Stimulated activated CD4-positive, alpha-beta T cell treated with anti-CD3 and anti-CD28 coated beads, TNF-alpha, amount 100 ng/mL, for 1 hour (primary cell): ENCODE measurements at places on chromosomes 1 and 21.

DNA sequence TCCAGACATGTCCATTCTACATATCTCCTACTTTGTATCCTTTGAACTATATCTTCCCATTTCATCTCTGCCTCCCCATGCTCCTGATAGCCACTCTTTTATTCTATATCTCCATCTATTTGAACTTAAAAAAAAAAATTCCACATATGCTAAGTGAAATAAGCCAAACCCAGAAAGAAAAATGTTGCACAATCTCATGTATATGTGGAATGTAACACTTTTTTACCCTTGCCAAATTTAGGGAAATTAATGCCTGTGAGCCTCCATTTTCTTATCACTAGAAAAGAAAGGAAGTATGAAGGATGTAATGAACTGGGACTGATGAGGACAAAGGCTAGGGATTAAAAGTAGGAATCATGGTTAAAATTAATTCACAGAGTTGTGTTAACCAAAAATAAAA, 53.5 kb downstream of the RGS13 start:
- no peak for DNase-seq

DNA sequence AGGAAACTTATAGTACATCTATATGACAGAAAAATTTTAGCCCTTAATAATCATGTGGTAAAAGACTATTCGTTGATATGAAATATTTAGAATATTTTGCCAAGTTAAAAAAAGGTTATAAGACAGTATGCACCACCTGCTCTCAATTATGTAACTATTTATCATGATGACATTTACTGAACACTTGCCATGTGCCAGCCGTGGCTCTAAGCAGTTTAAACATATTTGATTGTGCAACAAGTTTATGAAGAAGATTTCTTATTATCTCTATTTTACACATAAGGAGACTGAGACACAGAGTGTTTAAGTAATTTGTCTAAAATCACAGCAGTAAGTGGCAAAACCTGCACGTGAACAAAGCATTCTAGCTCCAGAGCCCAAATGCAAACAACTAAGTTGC, 199.3 kb upstream of the JUN start:
- no peak for DNase-seq

GRCh38 chr1:181396171-181396670, 87.1 kb upstream of the CACNA1E start:
- peak; percentile 10 for DNase-seq

DNA sequence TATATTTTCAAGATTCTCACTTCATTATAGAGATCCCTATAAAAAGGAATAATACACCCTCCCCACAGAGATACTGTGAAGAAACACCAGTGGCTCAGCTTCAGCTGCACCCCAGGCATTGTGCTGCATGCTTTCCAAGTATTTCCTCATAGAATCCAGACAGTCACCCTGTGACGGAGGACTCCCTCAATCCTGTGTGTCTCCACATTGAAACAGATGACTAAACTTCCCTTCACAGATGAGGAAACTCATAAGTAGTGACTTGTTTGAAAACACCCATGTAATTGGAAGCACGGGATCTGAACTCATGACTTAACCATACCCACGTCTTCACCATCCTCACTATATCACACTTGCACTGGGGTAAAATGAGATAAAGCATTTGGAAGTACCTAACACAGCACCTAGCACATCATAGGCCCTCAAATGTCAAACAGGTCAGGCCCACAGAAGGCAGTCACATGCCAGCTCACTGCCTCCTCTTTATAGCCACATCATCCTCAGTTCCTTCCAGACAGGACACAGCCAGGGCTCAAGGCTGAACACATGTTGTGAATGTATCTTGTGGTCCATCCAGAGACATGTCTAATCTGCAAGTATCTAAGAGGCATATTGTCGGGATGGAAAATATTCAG, 55.2 kb downstream of the GPR161 start:
- DNase-seq: no peak

DNA sequence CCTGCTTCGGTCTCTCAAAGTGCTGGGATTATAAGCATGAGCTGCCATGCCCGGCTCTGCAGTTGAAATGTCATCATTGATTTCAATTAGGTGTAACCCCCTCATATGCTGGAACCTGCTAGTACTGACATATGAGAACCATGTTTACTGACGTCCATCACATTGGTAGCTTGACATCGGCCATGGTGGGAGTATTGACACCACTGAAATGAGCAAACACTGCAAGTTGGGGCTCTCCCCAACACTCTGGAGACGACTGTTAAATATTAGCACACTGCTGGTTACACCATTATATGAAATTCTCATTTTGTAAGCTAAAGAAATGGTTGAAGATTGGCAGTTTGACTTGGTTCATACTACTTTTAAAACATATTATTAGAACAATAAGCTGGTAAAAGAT, 63.7 kb downstream of the CNST start:
- DNase-seq: no peak
